ENCODE measurements at places on chromosomes 7 and 10. TPM values are rescaled to one million over a fixed set of nuclear protein-coding genes. Genes with fewer than 3 reads are reported as not detected.

DNA sequence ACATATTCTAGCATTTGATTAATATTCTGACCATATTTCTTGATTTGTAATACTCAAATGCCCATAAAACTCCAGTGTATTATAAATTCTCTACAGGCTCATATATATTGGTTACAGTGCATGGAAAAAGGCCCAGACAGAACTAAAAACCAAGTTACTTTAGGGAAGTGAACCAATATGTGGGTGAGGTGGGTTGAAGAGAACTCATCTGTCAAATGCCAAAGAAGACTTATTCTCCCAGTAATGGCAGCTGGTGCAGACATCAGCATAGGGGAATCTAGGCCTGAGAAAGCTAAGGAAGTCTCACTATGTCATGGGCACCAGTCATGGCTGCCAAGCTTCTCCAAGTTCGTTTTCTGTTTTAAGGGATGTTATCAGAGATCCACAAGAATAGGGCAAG lies 30.6 kb downstream of the ZNF248 start:
- H3K36me3 ChIP-seq, result peaks cover 30% of the 10 kb centered on the region
- no peaks in the 10 kb centered on the region for H3K4me1 ChIP-seq
- DNase-seq, result no peak

TMEM225B gene
- total RNA-seq, result 1.1 TPM

DNA sequence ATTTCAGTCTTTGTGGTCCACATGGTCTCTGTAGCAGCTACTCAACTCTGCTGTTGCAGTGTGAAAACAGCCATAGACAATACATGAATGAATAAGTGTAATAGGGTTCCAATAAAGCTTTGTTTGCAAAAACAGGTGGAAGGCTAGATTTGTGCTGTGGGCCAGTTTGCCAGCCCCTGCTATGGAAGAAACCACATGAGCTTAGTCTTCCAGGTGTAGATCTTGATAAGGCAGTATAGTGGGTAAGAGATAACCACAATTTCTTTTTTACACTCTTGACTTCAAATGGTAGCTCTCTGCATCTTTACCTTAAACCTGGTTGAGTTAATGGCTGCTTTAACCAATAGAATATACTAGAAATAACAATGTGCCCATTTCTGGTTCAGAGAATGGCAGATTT lies 135.0 kb upstream of the PALS2 start:
- H3K27me3 ChIP-seq, result peaks cover 5% of the 10 kb centered on the region
- H3K36me3 ChIP-seq, result no peaks in the 10 kb centered on the region
- H3K27ac ChIP-seq, result no peak overlapping the region
- H3K4me1 ChIP-seq, result no peaks in the 10 kb centered on the region

- DNase-seq, result no peak
- no peak overlapping the region for H3K4me3 ChIP-seq
- H3K36me3 ChIP-seq, result peaks cover 42% of the 10 kb centered on the region
- H3K4me1 ChIP-seq, result peaks cover 63% of the 10 kb centered on the region
- peak overlapping the region; percentile 88 for H3K27ac ChIP-seq
- H3K27me3 ChIP-seq, result no peaks in the 10 kb centered on the region
These were observed 16.6 kb downstream of the YWHAG start for GRCh38 chr7:76342222-76342621.

Data from osteocyte (in vitro differentiated cells).